ENCODE measurements at places on chromosomes 1 and 21.

DNA sequence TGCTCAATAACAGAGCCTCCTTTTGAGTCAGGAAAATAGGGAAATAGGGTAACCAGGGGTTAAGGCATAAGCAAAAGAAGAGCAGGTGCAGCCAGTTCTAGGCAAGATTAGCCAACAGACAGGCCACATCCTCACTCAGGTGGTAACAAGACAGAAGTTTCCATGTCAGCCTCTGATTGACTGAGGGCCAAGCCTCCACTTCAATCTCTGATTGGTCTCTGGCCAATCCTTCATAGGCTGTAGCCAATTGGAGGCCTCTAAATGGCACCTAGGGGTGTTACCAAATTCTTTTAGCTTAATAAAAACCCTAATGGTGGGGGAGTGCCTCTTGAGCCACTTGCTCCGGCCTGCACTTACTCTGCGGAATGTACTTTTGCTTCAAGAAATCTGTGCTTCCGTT, 37.2 kb downstream of the LACTBL1 start:
- no peak for DNase-seq

DNA sequence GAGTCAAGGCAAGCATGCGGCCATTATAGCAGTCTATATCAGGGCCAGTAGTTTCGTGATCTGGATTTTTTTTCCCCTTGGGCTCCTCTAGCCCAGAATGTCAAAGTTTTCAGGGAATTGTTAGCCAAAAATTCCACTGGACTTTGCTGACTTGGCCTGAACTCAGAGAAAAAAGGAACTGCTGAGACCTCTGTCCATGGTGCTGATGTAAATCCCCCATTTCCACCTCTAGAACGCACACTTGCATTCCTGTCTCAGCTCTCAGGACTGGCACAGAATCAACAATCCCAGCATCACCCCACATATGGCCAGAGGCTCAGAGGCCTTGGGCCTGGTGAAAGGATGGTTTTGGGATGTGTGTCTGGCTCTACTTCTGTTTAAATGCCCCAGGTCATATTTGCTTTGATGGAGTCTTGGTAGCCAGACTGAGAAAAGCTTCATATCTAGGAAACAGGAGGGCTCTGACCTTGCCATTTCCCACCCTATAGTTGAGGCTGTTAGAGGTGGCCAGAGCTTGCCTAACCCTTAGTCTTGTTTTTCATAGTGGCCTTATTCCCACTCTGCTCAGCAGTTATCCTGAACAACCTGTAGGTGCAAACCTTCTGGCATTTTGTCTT, 16.9 kb upstream of the EFCAB14 start:
- peak; percentile 19 for DNase-seq

DNA sequence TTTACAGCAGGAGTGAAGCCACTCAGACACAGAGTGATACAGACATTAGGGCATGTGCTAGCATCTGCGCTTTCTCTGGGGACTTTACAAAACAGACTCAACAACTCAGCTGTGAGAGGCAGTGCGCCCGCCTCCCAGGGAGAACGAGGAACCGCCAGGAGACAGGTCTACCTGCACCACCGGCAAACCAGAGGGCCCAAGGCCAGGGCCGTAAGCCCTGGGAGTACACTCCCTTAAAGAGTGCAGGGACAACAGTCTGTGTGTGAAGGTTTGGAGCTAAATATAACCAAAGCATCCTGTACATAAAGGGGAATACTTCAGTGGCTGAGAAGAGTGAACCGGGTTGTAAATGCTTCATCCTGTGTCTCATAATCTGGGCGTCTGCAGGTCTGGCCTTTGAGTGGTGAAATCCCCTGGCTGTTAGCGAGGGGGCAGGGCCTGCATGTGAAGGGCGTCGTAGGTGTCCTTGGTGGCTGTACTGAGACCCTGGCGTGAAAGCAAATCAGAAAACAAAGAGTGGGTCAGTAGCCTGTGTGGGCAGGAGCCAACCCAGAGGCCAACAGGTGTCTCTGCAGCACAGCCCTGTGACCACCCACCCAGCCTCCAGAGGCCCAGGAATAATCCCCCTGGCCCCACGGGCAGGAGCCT, 86.9 kb downstream of the CD247 start:
- DNase-seq = no peak

DNA sequence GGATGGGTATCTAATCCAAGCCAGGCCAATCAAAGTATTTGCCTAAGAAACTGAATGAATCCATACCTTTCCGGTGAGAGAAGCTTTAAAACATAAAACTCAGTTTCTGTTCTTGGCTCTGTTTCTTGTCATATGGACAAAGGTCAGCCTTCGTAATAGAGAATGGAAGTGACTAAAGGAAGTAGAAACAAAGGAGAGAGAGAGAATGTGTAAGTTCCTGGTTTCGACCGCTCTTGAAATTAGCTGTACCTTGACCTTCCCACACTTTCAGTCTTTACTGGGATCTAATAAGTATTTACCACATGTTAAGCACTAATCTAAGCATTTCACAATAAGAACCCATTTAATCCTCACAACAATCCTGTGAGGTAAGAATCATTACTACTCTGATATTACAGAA, 19.6 kb upstream of the CLCA4 start:
- no peak for DNase-seq

GRCh38 chr1:94855307-94855700, 35.1 kb downstream of the SLC44A3 start:
- DNase-seq = no peak

- DNase-seq = no peak
These were observed 37.1 kb upstream of the H6PD start for GRCh38 chr1:9197186-9198099.

GRCh38 chr1:159937054-159937750, 8.2 kb downstream of the IGSF9 start:
- DNase-seq = no peak

GRCh38 chr1:24107462-24108138, 4.3 kb downstream of the MYOM3 start:
- DNase-seq = no peak

GRCh38 chr1:186849271-186849671, 20.5 kb downstream of the PLA2G4A start:
- no peak for DNase-seq

- no peak for DNase-seq
These were observed 142.8 kb downstream of the ETS2 start for GRCh38 chr21:38948377-38949069.

GRCh38 chr21:44942566-44942965, 2.7 kb downstream of the SLX9 start:
- no peak for DNase-seq

- DNase-seq = no peak
These were observed 7.9 kb downstream of the TINAGL1 start for GRCh38 chr1:31583995-31584868.

DNA sequence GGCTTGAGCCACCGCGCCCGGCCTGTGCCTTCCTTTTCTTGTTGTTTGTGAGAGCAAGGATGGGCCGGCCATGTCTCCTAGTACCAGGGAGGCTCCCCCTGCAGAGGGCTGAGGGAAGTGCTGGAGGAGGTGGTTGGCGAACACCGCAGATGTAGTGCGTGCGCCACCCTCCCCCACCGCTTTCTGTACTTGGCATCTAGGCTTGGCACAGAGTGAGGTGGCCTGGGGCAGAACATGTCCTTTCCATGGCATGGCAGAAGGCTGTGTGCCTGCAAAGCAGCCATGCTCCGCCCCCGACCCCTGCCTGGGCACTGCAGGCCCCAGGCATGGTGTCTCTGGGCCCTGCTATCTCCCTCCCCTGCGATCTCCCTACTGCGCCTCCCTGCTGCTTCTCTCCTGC, 30.7 kb downstream of the ALPL start:
- DNase-seq = peak; percentile 8

- no peak for DNase-seq
These were observed 43.6 kb downstream of the AKNAD1 start for GRCh38 chr1:108813326-108813725.

GRCh38 chr1:229059671-229060539, 211.0 kb upstream of the RAB4A start:
- no peak for DNase-seq

DNA sequence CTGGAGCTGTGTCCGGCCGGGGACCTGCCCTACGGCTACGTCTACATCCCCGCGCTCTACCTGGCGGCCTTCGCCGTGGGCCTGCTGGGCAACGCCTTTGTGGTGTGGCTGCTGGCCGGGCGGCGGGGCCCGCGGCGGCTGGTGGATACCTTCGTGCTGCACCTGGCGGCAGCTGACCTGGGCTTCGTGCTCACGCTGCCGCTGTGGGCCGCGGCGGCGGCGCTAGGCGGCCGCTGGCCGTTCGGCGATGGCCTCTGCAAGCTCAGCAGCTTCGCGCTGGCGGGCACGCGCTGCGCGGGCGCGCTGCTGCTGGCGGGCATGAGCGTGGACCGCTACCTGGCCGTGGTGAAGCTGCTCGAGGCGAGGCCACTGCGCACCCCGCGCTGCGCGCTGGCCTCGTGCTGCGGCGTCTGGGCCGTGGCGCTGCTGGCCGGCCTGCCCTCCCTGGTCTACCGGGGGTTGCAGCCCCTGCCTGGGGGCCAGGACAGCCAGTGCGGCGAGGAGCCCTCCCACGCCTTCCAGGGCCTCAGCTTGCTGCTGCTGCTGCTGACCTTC, 412 bp downstream of the GPR25 start:
- no peak for DNase-seq

DNA sequence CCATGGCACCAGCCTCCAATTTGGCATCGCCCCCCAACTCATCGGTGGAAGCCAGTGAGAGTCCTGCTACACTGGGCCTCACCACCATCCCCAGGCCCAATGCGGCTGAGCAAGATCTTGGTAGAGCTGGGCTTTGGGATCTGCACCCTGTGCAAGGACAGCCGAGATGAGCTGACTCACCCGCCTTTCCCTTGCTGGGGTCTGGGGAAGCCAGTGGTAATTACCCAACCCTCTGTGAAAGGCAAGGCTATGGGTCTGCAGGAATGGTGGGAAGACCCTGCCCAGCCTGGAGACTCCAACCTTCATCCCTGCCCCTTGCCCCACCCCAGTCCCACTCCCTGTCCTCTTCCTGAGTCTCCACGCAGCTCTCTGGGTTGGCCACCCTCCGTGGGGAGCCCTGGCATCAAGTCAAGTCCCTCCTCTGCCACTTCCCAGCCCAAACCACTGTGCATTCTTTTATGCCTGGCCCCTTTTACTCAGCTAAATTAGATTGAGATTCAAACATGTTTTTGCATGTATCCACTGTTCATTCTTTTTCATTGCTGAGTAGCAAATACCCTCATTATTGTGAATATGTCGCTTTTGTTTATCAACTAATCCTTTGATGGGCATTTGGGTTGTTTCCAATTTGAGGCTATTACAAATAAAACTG, 8.8 kb downstream of the SMCP start:
- DNase-seq = no peak

GRCh38 chr1:79376106-79376505, 369.6 kb upstream of the ADGRL4 start:
- no peak for DNase-seq

DNA sequence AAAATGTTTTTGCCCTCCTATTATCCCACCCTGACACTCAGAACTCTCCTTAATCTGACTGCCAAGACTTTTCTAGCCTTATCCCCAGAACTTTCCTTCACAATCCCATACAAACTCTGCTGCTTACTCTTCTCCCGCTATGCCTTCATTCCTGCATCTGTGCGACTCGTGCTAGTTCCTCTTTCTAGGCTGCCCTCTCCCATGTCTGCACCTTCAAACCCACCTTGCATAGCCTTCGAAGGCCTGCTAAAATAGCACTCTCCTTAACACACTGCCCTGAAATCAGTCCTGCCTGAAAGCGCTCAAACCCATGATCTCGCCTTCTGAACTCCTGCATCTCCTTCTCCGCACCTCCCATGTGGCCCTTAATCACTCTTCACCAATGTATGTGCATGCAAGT, 2.5 kb upstream of the NCF2 start:
- no peak for DNase-seq

- DNase-seq = no peak
These were observed 47.7 kb downstream of the UTP25 start for GRCh38 chr1:209875515-209875914.

DNA sequence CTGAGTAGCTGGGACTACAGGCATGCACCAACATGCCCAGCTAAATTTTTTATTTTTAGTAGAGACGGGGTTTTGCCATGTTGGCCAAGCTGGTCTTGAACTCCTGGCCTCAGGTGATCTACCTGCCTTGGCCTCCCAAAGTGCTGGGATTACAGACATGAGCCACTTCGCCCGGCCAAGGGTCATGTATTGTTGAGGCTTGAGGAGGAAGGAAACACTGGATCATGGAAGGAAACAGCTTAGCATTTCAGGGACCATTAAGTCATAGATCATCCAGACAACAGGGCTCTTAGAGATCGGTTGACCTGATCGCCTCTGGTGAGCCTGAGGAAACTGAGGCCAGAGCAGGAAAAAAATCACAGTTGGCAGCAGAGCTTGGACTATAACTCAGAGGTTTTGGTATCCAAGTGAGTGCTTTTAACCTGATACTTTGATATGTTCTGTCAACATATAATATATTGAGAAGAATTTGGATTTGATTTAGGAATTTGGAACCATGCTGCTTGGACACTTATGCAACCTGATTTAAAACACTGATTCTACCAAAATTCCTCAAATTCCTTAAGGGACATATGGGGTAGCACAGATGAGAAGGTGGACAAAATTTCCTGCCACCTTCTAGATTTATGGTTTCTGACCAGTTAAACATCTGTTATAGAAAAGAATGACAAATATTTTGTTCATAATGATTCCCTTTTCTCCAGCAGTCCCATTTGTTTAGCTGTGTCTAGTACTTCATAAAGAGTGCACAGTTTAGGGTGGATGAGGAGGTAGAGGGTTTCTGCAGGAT, 13.1 kb upstream of the BMP8A start:
- DNase-seq = no peak

- no peak for DNase-seq
These were observed 117.5 kb downstream of the MACF1 start for GRCh38 chr1:39321979-39322378.

DNA sequence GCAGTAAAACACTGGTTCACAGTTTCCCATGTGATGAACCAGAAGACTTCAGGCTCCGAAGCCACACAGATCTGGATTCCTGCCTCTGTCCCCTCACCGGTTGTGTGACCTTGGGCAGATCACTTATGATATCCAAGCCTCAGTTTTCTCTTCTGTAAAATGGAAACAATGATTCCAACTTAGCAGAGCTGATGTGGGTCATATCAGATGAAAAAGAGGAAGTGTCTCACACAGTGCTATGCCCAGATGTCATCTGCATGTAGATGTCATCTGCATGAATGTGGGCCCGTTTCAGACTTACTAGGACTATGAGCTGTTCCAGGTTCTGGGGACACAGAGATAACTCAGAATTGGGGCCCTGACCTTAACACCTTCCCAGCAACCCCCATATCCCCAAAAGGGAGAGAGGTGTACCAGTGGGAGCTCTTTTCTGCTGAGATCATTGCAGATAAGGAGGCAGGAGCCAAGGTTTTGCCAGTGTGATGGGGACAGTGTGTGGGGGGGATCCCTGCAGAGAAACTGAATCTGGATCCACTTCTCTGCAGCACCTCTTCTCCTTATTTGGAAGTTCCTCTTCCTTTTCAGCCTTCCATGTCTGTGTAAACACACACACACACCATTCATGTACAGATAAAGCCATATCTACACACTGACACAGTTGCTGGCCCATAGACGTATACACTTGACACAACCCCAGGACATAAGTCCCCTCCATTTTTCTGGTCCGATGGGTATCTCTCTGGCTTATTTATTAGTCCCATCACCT, 5.0 kb upstream of the ADGRB2 start:
- DNase-seq = peak; percentile 31

GRCh38 chr21:34129039-34129891, 55.9 kb downstream of the MRPS6 start:
- DNase-seq = peak; percentile 72

- DNase-seq = no peak
These were observed 22.6 kb upstream of the ADARB1 start for GRCh38 chr21:45051580-45052434.

- DNase-seq = no peak
These were observed 159.9 kb upstream of the RUNX1 start for GRCh38 chr21:35208810-35209517.
